ENCODE measurements at places on chromosomes 1 and 21. TPM values are rescaled to one million over a fixed set of nuclear protein-coding genes. Genes with fewer than 3 reads are reported as not detected.
A peak's percentile ranks its signal among the peaks of the same experiment; 100 is the strongest.

GRIK3 gene
- polyA plus RNA-seq = not detected

SLAMF6 gene
- 125 TPM for polyA plus RNA-seq

DNA sequence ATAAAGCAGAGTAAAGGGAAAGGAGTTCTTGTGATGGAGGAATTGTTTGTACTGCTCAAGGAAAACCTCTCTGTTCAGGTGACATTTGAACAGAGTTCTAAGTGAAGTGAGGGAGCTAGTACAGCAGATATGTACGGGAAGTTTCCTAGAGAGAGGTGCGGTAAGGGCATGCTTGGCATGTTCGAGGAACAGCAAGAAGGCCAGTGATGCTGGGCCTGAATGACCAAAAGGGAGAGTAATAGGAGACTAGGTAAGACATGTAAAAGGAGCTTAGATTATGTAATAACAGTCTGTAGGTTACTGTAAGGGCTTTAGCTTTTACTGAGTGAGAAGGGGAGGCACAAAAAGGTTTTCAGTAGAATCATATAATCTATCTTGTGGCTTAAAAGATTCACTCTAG lies 63.9 kb downstream of the PIK3R3 start:
- H3K4me1 ChIP-seq = peaks cover 17% of the 10 kb centered on the region
- no peaks in the 10 kb centered on the region for H3K27me3 ChIP-seq
- no peak overlapping the region for H3K27ac ChIP-seq
- no peak for DNase-seq

- H3K4me3 ChIP-seq = no peak overlapping the region
- peaks cover 4% of the 10 kb centered on the region for H3K27me3 ChIP-seq
- H3K27ac ChIP-seq = no peak overlapping the region
- no peak for DNase-seq
- no peaks in the 10 kb centered on the region for H3K36me3 ChIP-seq
Measured at GRCh38 chr1:205375835-205376545, 19.3 kb upstream of the KLHDC8A start.

GRCh38 chr21:40905251-40905650 lies 58.3 kb upstream of the DSCAM start:
- H3K4me1 ChIP-seq = no peaks in the 10 kb centered on the region
- no peaks in the 10 kb centered on the region for H3K27me3 ChIP-seq
- H3K36me3 ChIP-seq = peaks cover 3% of the 10 kb centered on the region

TRMT1L gene
- polyA plus RNA-seq = 11.8 TPM

GRCh38 chr1:30415171-30415940 lies 308.0 kb downstream of the MATN1 start:
- no peak overlapping the region for H3K27ac ChIP-seq
- H3K4me1 ChIP-seq = no peaks in the 10 kb centered on the region
- no peaks in the 10 kb centered on the region for H3K27me3 ChIP-seq
- no peak overlapping the region for H3K4me3 ChIP-seq
- no peaks in the 10 kb centered on the region for H3K36me3 ChIP-seq
- DNase-seq = no peak

- peaks cover under 1% of the 10 kb centered on the region for H3K27me3 ChIP-seq
- no peaks in the 10 kb centered on the region for H3K4me1 ChIP-seq
- DNase-seq = no peak
- H3K4me3 ChIP-seq = no peak overlapping the region
- no peaks in the 10 kb centered on the region for H3K36me3 ChIP-seq
- no peak overlapping the region for H3K27ac ChIP-seq
Measured at GRCh38 chr1:221308534-221309511, 429.6 kb downstream of the HLX start.

ATP5PO gene
- 352 TPM for polyA plus RNA-seq

GRCh38 chr1:224180783-224181452 lies 2.1 kb upstream of the DEGS1 start:
- no peaks in the 10 kb centered on the region for H3K36me3 ChIP-seq
- H3K27ac ChIP-seq = no peak overlapping the region
- H3K27me3 ChIP-seq = peaks cover 11% of the 10 kb centered on the region
- peaks cover 30% of the 10 kb centered on the region for H3K4me1 ChIP-seq
- DNase-seq = no peak

- peaks cover 59% of the 10 kb centered on the region for H3K4me1 ChIP-seq
- H3K4me3 ChIP-seq = peak overlapping the region; percentile 48
- no peak for DNase-seq
- no peaks in the 10 kb centered on the region for H3K36me3 ChIP-seq
- peaks cover 2% of the 10 kb centered on the region for H3K27me3 ChIP-seq
Measured at GRCh38 chr1:42033629-42034028, 114.9 kb upstream of the HIVEP3 start.

Measured in immature natural killer cell (primary cell).